ENCODE measurements at places on chromosomes 7 and 10.

GRCh38 chr10:99769706-99770105 lies 12.7 kb upstream of the ABCC2 start:
- DNase-seq = no peak

DNA sequence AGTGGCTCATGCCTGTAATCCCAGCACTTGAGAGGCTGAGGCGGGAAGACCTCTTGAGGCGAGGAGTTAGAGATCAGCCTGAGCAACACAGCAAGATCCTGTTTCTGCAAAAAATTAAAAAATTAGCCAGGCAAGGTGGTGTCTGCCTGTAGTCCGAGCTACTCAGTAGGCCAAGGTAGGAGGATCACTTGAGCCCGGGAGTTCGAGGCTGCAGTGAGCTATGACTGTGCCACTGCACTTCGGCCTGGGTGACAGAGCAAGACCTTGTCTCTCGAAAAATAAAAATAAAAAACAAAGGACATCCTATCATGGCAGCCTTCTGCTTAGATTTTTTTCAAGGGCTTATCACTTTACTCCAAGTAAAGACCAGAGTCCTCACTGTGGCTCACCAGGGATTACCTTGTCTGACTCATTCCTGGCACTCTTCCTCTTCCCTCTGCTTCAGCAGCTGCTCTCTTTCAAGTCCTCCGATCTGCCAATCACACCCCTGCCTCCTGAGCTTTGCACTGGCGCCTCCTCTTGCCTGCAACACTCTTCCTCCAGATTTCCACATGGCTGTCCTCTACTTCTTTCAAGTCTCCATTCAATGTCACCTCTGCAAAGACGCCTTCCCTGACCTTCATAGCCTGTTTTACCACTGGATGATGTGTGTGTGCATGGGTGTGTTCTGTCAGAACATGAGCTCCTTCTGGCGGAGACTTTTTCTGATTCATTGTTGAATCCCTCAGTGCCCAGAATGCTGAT lies 7.7 kb downstream of the PRTFDC1 start:
- DNase-seq = no peak

DNA sequence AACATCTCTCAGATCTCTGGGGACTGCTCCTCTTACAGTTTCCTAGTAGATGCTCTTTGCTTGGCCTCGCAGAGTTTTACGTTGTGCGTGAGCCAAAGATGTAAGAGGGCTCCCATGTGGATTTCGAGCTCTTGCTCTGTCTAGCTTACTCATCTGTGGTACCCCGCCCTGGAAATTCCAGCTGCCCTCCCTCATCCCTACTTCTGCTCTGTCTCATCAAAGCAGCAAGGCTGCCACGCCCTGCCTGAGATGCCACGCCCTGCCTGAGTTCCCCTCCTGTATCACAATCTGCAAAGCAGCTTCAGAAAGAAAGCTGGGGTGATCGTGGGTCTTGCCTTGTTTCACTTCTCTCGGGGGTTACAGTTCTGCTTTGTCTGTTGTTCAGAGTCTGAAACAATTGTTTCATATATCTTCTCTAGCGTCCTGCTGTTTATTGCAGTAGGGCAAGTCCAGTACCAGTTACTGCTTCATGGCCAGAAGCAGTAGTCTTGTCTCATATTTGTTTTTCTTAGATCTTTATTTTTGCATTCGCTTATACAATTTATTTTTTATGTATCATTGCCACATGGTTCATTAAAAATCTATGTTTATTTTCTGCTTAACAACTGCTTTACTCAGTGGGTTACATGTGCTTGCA lies 36.1 kb upstream of the CCNY start:
- no peak for DNase-seq

GRCh38 chr7:106679153-106679931 lies 18.4 kb upstream of the CCDC71L start:
- peak; percentile 55 for DNase-seq

DNA sequence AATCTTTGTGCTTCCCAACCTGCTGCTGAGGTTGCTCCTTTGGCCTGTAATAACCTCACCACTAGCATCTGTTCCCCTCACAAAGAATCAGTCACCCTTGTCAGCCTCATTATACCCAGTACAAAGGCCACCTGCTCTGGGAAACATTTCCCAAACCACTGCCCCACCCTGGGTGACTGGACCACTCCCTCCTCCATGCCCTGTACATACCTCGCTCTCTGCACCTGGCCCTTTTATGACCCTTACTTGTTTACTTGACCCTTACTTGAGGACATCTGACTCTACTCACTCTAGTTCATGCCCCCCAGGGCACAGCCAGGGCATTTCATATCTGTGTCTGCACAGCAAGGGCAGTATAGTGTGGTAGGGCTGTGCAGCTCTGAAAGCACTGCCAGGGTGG lies 21.4 kb upstream of the AOC1 start:
- DNase-seq = no peak

- DNase-seq = no peak
These were observed 14.5 kb downstream of the SRGN start for GRCh38 chr10:69102440-69102839.

DNA sequence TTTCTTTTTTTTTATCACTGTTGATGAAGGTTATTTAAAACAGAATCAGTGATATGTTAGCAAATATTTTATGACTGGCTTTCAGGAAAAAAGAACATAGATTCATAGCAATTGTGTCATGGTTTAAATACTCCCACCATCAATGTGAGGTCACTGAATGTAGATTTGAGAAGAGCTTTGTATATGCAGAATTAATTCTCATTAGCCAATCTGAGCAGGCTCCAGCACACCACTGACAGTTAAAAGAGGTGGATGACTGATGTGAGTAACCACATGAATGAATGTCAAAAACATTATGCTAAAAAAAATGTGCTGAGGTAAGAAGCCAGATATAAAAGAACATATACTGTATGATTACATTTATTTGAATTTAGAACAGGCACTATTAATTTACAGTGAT lies 174.8 kb upstream of the KAT6B start:
- no peak for DNase-seq

DNA sequence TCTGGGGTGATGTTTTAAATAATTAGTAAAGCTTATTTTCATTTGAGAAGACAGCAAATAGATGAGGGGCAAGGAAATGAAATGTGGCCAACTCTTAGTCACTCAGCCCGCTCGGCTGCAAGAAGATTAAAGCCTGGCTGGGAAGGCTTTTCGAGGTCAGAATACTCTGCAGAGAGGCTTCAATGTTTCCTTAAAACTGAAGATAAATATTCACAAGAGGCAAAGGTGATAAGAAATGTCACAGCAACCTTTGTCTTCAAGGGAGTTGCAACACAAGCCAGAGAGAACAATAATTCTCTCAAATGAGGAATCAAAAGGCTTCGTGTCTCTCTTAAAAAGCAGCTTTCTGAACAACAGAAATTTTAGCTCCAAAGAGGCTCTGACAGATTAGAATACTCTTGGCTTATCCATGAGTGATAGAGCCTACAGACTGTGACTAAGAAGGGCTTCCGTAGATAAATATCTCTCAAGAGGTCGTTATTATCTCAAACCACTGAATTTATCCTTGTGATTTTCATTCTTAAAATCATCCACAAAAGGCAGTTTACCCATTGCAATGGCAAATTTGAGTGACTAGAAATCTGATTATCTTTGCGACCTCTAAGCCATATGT lies 92.5 kb downstream of the KLF6 start:
- no peak for DNase-seq

- no peak for DNase-seq
These were observed 4.6 kb downstream of the HSPA12A start for GRCh38 chr10:116737627-116738327.

GRCh38 chr10:118332236-118332635 lies 9.9 kb downstream of the FAM204A start:
- no peak for DNase-seq

GRCh38 chr7:73885975-73886798 lies 25.2 kb downstream of the TMEM270 start:
- no peak for DNase-seq

Data from glomerular endothelial cell (primary cell).